ENCODE measurements at places on chromosomes 3 and 15. TPM values are rescaled to one million over a fixed set of nuclear protein-coding genes. Genes with fewer than 3 reads are reported as not detected.

The ANKUB1 gene
- total RNA-seq = not detected

The CIB2 gene
- 0.36 TPM for total RNA-seq

The TMEM266 gene
- total RNA-seq = not detected

The PAQR9 gene
- not detected for total RNA-seq

The CCDC33 gene
- not detected for total RNA-seq

The PLEKHO2 gene
- total RNA-seq = 21.3 TPM

The FEZF2 gene
- not detected for total RNA-seq

The AGBL1 gene
- total RNA-seq = not detected

The AMIGO3 gene
- total RNA-seq = not detected

The MYZAP gene
- not detected for total RNA-seq

The CDHR4 gene
- total RNA-seq = not detected

The PDCD6IP gene
- 193 TPM for total RNA-seq

The SERINC4 gene
- total RNA-seq = 1.9 TPM

The MUSTN1 gene
- 1.7 TPM for total RNA-seq

The CHL1 gene
- total RNA-seq = 1.0 TPM

The ZNF35 gene
- total RNA-seq = 8.6 TPM

The HYAL1 gene
- total RNA-seq = 0.36 TPM

The ATP2B2 gene
- total RNA-seq = not detected

The MITF gene
- not detected for total RNA-seq

The POC1A gene
- total RNA-seq = 41.0 TPM

The SERPINI2 gene
- not detected for total RNA-seq

The BLM gene
- total RNA-seq = 55.4 TPM

The DNAJB8 gene
- total RNA-seq = not detected

The SNRPA1 gene
- 180 TPM for total RNA-seq

The KLF15 gene
- 35.0 TPM for total RNA-seq

The NUSAP1 gene
- total RNA-seq = 317 TPM

The FGD5 gene
- not detected for total RNA-seq

The SLC28A1 gene
- not detected for total RNA-seq

The WDR93 gene
- total RNA-seq = not detected

The SLC24A5 gene
- total RNA-seq = not detected

The ZNF80 gene
- not detected for total RNA-seq

The DNAH12 gene
- not detected for total RNA-seq

The C3orf85 gene
- total RNA-seq = not detected

The PRR20G gene
- not detected for total RNA-seq

The SOX14 gene
- not detected for total RNA-seq

The MYRIP gene
- not detected for total RNA-seq

The PATL2 gene
- 8.8 TPM for total RNA-seq

The GOLGA8T gene
- not detected for total RNA-seq

The AP3B2 gene
- total RNA-seq = 0.13 TPM

All from OCI-LY7 (cell line).